Kidney (tissue), 22 donors: ENCODE measurements at places on chromosomes 11 and 22. TPM values are rescaled to one million over a fixed set of nuclear protein-coding genes. Genes with fewer than 3 reads are reported as not detected.
A peak's percentile ranks its signal among the peaks of the same experiment; 100 is the strongest.

DNA sequence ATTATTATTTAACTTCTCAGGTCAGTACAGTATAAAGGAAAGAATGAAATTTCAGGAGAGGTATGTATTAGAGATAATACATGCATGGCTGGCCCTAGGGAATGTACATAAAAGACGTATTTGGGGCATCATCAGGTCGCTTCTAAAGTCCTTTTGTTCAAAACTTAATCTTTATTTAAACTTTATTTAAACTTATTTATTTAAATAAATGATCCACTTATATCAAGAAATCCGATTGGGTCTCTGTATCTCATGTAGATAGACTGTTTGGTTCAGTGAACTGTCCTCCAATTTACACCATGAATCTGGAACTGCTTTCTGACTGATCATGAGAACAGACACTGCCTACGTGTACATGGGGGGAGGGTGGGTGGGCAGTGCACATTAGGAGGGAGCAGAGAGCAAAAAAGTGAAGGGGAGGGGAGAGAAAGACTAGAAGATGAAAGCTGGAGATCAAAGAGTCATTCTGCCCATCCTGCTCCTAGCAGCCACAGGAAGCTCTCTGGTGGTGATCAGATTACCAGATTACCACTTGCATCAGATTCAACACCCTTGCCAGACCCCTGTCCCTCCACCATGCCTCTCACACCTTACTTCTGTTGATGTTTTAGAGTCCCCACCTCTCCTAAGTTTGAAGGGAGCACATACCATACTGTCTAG is 92.1 kb upstream of the MTMR2 start:
- DNase-seq = no peak

- no peak for DNase-seq
These were observed 155.7 kb downstream of the BBOX1 start for GRCh38 chr11:27196203-27196897.

GRCh38 chr11:30426781-30427180 is 103.9 kb downstream of the ARL14EP start:
- DNase-seq = no peak

GRCh38 chr11:44816761-44817160 is 90.0 kb downstream of the TSPAN18 start:
- no peak for DNase-seq

The LINC01488 gene
- total RNA-seq = not detected

The MMP7 gene
- 1,380 TPM for total RNA-seq

DNA sequence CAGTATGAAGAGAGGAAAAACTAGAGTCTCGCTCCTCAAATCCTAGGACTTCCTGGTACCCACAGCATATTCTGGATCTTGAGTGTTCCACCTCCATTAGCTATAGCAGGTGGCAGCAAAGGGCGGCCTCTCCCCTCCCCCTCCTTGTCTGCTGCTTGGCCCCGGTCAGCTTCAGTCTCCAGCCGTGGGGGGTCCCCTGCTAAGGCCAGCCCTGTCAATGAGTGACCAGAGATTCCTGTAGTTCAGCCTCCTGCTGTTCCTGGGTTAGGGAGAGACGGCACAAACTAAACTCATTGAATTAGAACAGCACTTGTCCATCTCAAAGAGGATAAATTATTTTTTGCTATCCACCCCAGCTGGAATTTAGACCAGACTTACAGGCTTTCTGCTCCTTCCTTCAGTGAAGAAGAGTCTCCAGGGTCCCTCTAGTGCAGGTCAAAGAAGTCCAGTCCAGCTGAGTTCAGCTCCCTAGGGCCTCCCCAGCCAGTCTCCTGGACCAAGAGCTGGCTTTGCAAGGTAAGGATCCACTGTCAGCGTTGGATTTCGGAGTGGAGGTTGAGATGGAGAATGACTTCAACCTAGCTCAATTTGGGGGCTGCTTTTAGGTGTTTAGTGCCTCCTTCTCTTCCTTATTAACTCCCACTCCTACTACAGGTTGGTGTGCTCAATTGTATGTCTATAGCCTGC is 1.1 kb upstream of the PHLDB1 start:
- peak; percentile 82 for DNase-seq

GRCh38 chr11:85318573-85318972 is 308.6 kb downstream of the DLG2 start:
- no peak for DNase-seq

- no peak for DNase-seq
These were observed 53.1 kb downstream of the SWAP70 start for GRCh38 chr11:9717040-9717357.

The ISX gene
- not detected for total RNA-seq

GRCh38 chr11:79340535-79340934 is 100.3 kb downstream of the TENM4 start:
- DNase-seq = no peak

DNA sequence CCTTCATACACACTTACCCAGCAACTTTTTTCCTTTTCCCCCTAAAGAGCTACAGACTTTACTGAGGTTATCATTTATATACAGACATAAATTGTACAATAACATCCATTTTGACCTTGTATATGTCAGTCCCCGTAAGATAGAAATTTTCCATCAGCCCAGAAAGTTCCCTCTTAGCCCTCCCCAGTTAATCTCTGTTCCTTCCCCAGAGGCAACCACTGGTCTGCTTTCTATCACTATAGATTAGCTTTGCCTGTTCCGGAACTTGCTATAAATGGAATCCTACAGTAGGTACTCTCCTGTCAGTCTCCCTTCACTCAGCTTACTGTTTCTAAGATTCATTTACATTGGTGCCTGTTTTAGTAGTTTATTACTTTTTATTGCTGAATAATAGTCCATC is 54.9 kb downstream of the TSPAN18 start:
- DNase-seq = no peak

- DNase-seq = no peak
These were observed 7.9 kb downstream of the C2CD3 start for GRCh38 chr11:74162681-74163467.

GRCh38 chr11:19499026-19499669 is 213.5 kb upstream of the NAV2 start:
- no peak for DNase-seq

GRCh38 chr11:18748766-18749365 is 22.9 kb upstream of the IGSF22 start:
- no peak for DNase-seq

- DNase-seq = no peak
These were observed 32.9 kb downstream of the TST start for GRCh38 chr22:36986242-36986821.

DNA sequence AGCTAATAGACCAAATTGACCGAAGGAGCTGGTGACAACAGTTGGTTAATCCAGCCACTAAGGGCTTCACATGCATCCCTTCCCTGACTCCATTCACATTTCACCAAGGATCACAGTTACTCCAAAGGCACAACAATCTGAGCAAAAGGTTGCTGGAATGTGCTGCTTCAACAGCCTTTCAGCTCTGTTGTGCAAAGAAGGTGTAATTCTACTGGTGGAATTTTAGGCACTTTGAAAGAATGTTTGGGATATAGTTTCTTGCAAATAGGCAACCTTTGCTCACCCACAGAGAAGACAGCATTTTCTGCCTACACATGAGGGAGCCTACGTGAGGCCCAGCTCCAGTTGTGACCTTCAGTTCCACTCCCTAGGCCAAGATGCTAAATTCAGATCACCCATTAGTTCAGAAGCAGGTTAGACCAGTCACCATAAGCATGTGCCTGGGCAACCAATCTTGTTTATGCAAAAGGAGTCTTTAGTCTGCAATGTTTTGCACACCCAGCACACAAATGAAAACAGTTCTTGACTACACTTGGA is 21.6 kb upstream of the FCHSD2 start:
- DNase-seq = peak; percentile 6

The POU2AF2 gene
- total RNA-seq = not detected

DNA sequence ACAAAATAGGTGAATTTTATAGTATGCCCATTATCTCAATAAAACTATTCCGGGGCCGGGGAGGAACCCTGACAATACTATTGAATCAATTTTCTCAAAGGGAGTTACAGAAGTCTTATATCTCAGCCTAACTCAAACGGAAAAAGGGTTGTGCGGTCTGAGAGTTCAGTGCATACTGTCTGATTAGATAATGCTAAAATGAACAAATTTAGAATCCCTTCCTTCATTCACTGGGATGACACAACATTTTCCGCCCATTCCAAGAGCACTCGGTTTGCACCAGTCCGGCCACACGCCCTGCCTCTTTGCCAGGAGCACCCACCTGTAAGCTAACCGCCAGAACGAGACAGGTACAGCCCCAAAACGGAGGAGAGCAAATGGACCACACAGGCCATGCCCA is 50.0 kb upstream of the NFRKB start:
- DNase-seq = no peak

The TRIM51 gene
- total RNA-seq = not detected

- no peak for DNase-seq
These were observed 122.6 kb downstream of the IGLL1 start for GRCh38 chr22:23457380-23457985.

The CDKN1C gene
- 54.8 TPM for total RNA-seq

DNA sequence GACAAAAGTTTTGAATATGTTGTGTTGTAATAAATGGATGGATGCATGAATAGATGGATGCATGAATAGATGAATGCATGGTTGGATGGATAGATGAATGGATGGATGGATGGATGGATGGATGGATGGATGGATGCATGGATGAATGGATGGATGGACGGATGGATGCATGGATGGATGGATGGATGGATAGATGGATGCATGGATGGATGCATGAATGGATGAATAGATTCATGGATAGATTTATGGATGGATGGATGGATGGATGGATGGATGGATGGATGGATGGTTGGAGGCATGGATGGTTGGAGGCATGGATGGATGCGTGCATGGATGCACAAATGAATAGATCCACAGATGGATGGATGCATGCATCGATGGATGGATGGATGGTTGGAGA is 623.2 kb upstream of the B3GAT1 start:
- no peak for DNase-seq
